ENCODE measurements at places on chromosomes 16 and 17.

DNA sequence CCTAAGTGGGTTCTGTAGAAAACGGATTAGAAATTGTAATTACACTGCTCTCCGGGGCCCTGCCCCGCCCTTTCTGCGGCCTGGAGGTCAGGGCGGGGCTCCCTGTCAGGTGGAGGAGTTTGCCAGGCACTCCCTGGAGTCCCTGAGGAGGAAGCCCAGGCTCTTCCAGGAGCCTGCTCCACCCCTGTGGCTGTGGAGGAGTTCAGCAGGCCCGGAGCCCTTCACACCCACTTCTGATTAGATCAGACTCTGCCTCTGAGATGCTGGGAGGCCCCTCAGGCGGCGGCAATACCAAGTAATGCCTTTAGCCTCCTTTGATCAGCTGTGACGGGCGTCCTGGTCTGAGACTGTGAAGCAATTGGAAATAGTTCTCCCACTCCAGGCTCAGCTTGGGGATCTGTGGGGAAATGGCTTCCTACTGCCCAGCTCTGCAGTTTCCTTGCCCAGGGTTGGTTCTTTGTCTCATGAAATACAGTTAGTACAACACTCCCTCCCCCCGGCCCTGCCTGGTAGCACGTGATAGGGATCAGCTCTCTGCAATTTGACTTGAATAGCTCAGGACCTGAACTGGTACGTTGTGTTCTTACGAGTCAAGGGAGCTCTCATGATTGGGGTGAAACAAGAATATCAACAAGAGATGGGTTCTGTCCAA lies 22.3 kb downstream of the BAIAP2 start:
- DNase-seq, result no peak

- no peak for DNase-seq
Measured at GRCh38 chr17:10156948-10157607, 41.3 kb downstream of the GAS7 start.

GRCh38 chr17:39196241-39196807 lies 1.1 kb downstream of the CACNB1 start:
- no peak for DNase-seq

DNA sequence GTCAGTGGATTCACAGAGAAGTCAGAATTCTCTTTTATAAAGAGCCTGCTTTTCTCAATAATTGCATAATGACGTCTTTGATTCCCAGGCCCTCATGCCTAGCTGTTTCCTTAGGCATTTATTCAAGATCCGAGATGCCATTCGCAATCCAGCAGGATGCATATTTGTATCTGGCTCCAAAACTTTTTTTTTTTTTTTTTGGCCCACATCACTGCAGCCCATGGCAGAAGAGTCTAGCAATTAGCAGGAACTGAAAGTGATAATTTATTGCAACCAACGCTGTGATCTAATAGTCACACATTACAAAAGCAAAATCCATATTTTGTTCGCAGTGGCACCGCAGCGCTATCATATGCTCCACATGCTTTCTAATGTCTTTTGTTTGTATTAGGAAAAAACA lies 503.4 kb downstream of the MAF start:
- no peak for DNase-seq

- no peak for DNase-seq
Measured at GRCh38 chr17:10155371-10156076, 42.9 kb downstream of the GAS7 start.

GRCh38 chr16:88533932-88534637 lies 36.1 kb upstream of the ZC3H18 start:
- DNase-seq, result peak; percentile 82

DNA sequence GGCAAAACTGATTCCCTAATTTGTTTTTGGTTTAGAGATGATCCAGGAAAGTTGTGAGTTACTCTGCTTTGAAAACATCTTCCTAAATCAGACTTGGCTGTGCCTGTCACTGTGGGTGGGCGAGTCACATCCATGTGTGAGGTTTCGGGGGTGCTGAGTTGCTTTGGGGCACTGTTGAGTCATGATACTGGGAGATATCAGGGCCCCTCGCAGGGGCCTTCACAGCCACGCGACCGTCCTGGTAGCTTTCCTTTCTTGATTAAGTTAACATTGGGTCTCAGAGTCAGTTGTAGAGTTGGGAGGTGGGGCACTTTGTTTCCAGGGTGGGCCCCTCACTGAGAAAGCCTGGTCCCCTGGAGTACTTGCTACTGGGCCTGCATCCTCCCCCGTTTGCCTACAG lies 58.3 kb upstream of the LGALS9 start:
- DNase-seq, result peak; percentile 53

GRCh38 chr17:68600931-68601564 lies at the start of gene FAM20A:
FAM20A (minus strand) TSS chr17:68601367; CDS start chr17:68600666, 701 bp downstream.
- no peak for DNase-seq

DNA sequence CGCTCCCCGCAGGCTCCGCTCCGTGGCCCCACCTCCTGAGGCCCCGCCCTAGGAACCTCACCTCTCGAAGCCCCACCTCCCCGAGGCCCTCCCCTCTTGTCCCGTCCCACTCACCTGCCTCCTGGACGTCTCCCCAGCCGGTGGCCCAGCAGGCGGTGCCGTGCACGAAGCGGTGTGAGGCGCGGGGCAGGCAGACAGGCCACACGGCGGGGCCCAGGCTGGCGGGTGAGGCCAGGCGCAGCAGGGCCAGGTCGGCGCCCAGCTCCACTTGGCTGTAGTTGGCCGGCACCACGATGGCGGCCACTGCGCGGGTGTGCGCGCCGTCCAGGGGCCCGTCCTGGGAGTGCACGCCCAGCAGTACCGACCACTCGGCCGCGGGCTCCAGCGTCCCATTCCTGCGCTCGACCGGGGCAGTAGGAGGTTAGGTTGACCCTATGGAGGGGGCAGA lies 1.6 kb downstream of the PRSS36 start:
- no peak for DNase-seq
